Activated CD4-positive, alpha-beta T cell treated with anti-CD3 and anti-CD28 coated beads for 48 hours (primary cell): ENCODE measurements at places on chromosomes 1 and 21.

GRCh38 chr1:29990304-29990703 lies 733.1 kb downstream of the MATN1 start:
- DNase-seq: no peak

GRCh38 chr21:32329331-32329730 lies 30.7 kb downstream of the MRAP start:
- no peak for DNase-seq

- no peak for DNase-seq
These were observed 25.9 kb downstream of the ATG4C start for GRCh38 chr1:62809788-62810187.

GRCh38 chr1:10838541-10838940 lies 42.1 kb upstream of the CASZ1 start:
- DNase-seq: no peak

- no peak for DNase-seq
These were observed 290.3 kb upstream of the NRIP1 start for GRCh38 chr21:15355066-15355465.

GRCh38 chr1:29551123-29551936 lies 315.0 kb downstream of the PTPRU start:
- no peak for DNase-seq

DNA sequence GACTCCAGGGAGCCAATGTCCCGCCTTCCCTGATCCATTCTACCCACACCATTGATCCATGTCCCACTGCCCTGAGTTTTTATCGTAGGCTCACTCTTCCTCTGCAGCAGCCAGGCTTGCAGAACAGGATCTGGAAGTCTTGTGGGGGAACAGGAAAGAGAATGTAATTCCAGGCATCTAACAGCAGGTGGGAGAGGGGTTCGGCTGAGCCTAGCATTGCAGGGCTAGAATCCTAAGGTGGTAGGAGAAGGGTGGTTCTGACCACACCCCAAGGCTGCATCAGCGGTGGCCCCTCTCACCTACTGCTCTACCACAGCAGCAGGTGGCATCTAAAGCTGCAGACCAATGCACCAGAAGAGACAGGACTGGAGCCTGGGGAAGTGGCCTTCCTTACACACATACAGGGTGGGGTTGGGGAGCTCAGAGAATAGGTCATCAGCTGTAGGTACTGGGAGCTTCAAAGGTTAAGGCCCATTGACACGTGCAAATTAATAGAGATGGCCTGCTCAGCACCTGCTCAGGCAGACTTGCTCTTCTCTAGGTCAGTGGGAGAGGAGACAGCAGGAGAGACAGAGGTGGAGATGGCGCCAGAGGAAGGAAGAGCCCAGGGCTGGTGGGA lies 20.5 kb downstream of the KNCN start:
- DNase-seq: no peak

DNA sequence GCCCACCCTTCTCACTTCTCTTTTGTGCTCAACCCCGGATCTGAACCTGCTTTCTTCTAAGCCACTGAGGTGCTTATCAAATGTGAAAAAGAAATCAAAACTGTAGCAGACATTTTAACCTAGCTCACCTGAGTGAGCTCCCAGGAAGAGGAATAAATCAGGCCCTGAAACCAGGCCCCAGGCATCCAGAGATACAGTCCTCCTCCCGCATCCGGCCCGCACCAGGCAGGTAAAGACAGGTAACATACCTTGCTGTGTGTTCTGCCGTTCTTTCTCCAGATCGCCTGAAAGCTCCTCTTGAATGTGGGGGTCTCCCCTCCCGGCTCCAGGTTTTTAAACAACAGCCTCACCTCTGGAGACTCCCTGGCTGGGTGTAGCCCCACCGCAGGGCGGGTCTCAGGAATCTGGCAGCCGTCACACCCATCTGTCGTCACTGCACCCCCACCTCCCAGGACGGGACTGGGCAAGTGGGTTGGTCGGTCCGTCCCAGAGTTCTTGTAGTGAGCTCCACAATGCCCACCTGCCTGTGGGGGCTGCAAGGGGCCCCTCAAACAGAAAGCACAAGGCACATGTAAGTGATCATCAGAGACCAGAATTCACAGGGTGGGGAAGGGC lies at the start of gene LAMB3:
TSS of gene LAMB3 (minus strand) at position 305 of the 615 bp plus-strand sequence. CDS start 1,481 bp downstream, outside the sequence.
- no peak for DNase-seq

DNA sequence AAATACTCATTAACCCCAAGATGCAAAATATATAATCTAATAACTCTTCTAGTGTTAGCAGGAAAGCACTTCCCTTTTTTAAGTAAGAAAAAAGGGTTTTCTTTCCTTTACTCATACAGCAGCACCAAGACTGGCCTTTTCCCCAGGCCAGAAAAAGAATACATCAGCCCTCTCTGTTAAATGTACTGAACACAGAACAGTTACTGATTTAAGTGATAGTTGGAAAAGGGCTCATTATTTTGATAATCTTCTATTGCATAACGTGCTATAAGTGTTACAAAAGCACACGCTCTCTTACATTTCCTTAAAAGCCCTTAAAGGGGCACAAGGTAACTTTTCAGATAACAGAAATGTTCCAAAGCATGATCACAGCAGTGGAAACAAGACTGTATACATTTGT lies 142.9 kb downstream of the TIAM1 start:
- DNase-seq: no peak

DNA sequence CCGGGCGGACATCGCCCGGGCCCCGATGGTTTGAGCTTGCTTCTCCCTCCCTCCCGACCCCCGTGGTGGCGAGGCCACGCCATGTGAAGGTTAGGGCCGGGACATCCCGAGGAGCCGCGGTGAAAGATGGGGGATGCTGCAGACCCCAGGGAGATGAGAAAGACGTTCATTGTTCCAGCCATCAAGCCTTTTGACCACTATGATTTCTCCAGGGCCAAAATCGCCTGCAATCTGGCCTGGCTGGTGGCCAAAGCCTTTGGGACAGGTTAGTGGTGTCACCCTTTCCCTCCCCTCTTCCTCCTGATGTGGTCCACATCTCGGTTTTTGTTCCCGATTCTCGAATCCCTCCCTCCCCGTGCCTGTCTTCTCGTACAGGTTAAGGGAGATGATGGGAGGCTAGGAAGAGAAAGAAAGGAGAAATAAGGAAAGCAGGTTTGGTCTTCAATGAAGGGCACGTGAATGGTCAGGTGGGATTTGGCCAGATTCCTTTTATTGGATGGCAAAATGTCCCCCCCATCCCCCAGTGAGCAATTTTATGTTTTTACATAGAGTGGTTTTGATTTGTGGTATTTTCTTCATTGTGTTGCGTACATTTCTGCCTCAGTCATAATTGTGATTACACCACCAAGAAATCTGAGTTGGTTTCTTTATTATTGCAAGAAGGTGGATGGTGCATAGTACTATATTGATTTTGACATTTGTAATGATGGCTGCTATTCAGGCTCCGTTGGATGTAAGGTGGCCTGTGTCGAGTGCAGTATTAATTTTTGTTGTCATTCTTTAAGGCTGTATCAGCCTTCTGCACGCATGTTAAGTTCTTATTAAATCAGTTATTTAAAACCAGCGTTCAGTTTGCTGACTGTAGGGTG lies 1.2 kb downstream of the CAMSAP2 start:
- DNase-seq: no peak

- no peak for DNase-seq
These were observed 94.0 kb downstream of the HMGB4 start for GRCh38 chr1:33957854-33958253.

- DNase-seq: no peak
These were observed 11.8 kb upstream of the CSF1 start for GRCh38 chr1:109898842-109899241.

GRCh38 chr1:205967554-205968335 lies 24.5 kb upstream of the SLC26A9 start:
- no peak for DNase-seq

DNA sequence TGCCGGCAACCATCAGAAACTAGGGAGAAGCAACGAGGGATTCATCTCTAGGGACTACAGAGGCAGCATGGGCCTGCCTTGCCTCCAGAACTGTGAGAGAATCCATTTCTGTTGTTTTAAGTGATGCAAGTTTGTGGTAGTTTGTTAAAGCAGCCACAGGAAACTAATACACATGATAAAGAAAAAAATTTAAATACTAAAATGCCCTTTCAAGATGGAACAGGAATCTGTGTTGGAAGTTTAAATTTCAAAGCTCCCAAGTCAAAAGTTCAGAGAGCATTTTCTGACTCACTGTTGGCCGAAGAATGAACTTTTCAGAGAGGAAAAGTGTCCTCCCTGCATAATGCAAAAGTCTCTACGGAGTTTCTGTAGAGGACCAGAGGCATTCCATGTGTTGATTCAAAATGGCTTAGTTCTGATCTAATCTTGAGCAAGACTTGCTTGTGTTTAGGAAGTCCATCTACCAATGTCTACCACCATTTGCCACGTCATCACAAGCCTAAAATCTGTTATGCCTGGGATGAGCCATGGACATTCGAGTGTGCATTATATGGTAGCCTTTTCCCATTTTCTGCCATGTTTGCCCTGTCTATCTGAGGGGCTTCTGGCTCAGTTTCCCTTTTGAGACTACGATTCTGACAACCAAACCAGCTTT lies 22.4 kb upstream of the ARHGAP29 start:
- no peak for DNase-seq
